Stimulated activated CD8-positive, alpha-beta memory T cell treated with anti-CD3 and anti-CD28 coated beads, Interleukin-4, amount 100 ng/mL, for 1 hour (primary cell): ENCODE measurements at places on chromosomes 2 and 18.

GRCh38 chr18:54999016-54999415 lies 39.8 kb upstream of the CCDC68 start:
- no peak for DNase-seq

DNA sequence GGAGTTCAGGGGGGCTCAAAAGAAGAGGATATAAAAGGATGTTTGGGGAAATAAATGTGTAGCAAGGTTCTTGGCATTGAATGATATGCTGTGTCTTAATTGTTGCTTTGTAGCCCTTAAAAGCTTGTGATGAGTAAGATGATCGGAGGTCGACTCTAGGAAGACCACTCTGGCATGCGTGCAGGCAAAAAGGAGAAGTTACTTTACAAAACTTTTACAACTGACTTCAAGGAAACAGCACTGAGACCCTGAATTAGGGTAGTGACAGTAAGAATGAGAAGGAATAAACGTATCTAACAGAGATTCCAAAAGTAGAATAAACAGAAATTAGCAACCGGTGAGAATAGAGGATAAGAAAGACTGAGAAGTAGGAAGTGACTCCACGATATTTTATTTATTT lies 228.7 kb upstream of the TANK start:
- no peak for DNase-seq

GRCh38 chr2:187529977-187530721 lies 24.1 kb downstream of the TFPI start:
- no peak for DNase-seq

- DNase-seq, result no peak
Measured at GRCh38 chr2:100603414-100603813, 40.6 kb downstream of the PDCL3 start.

DNA sequence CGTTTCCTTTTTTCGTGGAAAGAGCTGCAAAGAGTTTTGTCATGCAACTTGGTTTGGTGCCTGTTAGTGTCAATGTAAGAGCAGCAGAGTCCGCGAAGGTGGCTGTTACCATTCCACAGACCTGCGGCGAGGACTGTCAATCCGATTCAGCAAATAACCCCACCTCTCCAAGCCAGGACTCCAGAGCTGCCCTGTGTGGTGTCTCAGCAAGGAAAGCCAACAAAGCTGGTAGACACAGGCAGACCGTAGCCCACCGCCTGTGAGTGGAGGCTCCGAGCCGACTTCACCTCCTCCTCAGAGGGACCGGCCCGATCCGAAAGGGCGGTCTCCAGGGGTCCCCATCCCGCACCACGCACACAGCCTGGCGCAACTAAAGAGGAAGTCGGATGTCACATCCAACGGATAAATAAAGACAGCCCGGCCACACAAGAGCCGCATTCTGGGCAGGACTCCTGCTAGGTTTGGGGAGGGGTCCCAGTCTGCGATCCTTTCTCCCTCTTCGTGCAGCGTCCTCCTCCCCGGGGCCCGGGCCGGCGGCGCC lies 819 bp downstream of the ANKRD44 start:
- DNase-seq, result peak; percentile 39

DNA sequence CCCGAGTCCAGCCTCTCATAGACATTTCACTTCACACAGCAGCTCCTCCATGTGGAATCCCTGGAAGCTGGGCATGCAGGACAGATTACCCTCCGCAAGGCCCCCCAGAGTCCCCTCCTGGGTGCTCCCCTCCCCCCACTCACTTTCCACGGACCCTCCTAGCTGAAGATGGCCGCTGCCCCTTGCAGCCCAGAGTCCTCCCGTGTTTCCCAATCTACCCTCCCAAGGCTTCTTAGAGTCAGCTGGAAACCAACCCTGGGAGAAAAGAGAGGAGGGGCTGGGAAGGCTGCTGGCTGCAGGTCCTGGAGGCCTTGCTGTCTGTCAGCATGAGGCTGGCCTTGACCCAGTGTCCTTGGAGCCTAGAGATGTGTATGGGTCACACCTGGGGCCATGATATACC lies 49.0 kb upstream of the HAAO start:
- DNase-seq, result no peak

GRCh38 chr18:76948345-76948744 lies 126.0 kb downstream of the ZNF236 start:
- DNase-seq, result no peak

DNA sequence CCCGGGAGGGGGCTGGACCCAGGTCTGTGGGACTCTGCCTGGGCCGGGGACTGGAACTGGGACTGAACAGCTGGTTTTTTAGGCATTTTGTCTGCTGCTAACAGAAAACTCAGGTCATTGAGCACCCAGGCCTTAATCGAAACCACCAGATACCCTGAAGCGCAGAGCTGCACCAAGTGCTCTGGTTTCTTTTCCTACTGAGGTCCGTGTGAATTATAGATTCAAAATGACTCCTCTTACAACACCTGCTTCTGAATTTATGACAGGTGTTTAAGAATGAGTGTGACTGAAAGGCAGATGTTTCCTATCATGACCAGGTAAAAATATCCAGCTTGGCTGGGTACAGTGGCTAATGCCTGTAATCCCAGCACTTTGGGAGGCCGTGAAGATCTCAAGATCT lies 47.8 kb downstream of the TRAPPC12 start:
- DNase-seq, result no peak

- DNase-seq, result no peak
Measured at GRCh38 chr2:202941771-202942170, 29.7 kb downstream of the CARF start.

DNA sequence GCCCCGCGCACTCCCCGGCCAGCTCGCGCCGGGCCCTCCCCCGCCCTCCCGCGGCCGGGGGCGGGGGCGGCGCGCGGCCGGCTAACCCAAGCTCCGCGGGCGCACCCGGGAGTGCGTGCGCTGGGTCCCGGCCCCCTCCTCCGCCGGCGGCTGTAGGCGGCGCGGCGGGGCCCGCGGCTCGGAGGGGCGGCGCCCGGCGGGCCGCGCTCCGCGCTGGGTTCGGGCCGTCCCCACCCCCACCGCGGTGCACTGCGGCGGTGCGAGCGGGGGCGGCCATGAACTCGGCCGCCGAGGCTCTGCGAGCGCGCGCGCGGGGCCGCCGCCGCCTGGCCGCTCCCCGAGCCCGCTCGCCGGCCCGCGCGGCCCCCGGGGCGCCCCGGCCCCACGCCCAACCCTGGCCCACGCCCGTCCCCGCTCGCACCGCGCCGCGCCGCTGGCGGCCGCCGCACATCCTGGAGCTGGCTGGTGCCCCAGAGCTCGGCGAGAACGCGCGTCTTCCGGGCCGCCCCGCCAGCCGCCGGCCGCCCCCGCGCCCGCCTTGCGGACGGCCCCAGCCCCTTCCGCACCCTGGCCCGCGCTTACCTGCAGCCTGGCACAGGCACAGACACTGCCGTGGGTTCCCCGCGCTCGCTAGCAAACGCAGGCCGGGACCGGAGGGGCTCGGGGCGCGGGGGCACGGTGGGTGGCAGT lies at the start of gene ZBTB14:
Gene ZBTB14, minus strand, starts transcription at position 496 of the 690 bp plus-strand sequence. CDS start 2,480 bp downstream, outside the sequence.
- peak; percentile 33 for DNase-seq

GRCh38 chr2:89848114-89848513 lies 1156.6 kb downstream of the RPIA start:
- DNase-seq, result no peak

DNA sequence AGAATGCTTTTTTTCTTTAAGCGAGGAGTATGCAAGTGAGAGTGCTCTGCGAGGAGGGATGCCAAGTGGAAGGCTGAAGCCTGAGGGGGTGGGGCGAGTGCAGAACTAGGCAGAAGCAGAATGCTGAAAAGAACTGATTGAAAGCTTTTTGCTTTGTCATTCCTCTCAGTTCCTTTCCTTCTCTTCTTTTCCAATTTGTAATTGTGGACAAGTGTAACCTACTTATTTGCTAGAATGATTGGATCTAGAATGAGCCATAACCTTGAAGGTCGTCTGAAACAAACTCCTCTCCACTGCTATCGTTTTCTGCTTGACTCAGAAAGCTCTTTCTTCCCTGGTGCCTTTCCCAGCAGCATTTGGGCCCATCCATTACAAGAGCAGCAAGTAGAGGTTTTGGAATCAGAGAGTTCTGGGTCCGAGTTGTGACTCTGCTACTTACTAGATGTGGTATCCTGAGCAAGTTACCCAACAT lies 115.3 kb downstream of the METTL8 start:
- no peak for DNase-seq

- DNase-seq, result no peak
Measured at GRCh38 chr2:21633911-21634310, 510.1 kb downstream of the TDRD15 start.

DNA sequence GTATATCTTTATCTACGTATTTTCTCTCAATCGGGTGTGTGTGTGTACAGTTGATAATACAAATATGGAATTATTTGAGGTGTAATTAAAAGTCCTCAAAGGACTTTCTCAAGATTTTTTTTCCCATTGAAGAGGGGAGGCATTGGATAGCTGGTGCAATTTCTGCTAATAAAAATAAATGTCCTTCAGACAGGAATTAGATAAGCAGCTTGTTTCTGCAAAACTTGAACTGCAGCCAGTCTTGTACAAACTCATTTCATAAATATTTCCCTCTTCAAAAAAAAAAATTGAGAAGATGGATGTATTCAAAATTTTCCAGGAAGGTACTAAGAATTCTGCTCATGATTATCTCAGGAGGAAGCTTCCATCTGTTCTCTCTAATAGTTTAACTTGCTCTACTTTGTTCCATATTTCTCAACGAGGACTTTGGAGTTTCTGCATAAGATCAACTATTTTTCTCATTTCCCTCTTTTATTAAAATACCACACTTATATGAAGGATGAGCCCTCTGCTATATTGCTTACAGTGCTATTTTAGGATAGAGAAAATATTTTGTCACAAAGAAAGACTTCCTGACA lies 33.0 kb upstream of the GLS start:
- no peak for DNase-seq

GRCh38 chr2:134676960-134677359 lies 41.8 kb downstream of the TMEM163 start:
- DNase-seq, result no peak

- no peak for DNase-seq
Measured at GRCh38 chr2:205141381-205141780, 540.9 kb upstream of the NRP2 start.

- DNase-seq, result no peak
Measured at GRCh38 chr2:85971366-85971765, 82.6 kb upstream of the ST3GAL5 start.

DNA sequence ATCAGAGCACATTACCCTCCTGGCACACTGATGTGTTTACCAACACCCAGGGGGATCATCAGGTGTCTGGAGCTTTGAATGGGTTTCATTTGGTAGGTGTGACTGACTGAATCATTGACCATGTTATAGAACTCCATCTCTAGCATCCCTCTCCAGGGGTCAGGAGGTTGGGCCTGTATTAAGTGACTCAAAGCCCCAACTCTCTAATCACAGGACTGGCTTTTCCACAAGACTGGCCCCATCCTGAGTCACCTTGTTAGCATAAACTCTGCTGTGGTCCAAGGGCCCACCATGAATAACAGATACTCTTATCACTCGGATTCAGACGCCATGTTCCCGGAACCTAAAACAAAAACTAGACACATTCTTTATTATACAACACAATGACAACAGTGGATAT lies 125.9 kb upstream of the NDUFV2 start:
- DNase-seq, result no peak

DNA sequence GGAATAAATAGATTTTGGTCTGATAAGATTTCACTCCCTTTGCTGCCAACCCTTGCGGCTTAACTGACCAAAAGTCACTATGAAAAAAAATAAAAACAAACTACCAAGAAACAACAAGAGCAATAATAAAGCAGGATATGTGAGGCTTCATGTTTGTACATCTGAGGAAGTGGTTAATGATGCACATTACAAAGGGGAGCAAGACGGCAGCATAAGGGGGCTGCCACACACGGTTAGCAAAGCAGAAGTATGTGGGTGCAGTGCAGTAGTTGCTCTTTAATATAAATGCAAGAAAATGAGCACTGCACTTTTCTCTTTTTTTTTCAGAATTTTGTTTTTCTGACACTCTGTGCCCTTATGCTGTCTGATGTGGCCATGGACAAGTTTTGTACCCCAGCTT lies 377.1 kb upstream of the CNTNAP5 start:
- no peak for DNase-seq

- DNase-seq, result no peak
Measured at GRCh38 chr2:7061450-7061789, 144.2 kb downstream of the RNF144A start.

DNA sequence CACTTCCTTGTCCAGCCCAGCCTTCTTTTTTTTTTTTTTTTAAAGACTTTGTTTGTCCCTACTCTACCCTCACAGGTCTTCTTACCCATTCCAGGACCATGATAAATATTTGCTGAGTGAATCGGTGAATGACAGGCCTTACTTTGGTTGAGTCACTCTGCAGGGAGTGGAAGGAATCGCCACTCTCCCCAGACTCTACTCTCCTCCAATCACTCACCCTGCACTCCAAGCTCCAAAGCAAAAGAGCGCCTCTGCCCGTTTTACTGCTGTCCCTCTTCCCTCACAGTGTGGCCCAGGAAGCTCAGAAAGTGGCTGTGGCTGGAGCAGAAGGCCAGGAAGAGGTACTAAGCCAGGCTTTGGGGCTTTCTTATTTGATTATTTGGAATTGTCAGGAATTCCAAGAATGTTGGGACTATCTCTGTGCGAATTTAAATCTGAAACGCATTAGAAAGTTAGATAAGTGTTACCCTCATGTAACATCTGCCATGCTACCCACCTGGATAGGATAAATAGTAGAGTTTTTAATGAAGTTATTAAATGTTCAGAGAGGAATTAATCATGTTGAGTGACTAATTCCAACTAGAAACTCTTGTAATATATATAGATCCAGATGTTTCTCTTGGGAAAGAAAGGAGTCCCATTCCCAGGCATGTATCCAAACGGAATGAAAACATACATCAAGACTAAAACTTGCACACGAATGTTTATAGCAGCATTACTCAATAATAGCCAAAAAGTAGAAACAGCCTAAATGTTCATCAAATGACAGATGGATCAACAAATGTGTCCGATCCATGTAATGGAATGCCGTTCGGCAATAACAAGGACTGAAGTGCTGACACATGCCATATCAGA lies 43.0 kb upstream of the CHMP1B start:
- no peak for DNase-seq

DNA sequence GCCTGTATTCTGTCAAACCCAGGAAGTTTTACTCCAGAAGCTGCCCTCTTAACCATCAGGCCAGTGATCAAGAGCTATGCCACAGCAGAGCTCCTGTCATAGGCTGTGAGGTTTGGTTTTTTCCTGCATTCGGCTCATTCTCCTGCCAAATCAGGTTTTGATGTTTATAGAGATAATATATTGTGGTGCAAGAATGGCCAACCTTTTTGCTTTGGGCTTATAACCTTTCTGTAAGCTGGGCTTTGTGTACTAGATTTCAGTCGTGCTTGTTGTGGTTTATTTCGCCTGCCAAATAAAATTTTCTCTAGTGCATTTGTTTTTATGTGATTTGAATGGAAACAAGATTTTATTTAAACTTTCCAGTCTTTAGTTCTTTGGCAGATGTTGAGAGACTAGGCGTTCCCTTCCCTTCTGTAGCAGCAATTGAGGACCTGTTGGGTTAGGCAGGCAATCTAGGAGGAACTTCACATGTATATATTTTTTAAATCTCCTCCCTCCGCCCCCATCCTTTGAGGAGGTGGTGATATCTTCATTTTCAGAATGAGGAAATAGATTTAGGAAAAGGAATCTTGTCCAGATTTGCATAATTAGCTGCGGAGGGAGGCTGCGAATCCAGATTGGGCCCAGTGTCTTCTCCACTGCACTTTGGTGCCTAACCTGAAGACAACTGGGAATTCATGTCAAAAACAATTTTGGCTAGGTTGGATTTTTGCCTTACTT lies 2.6 kb downstream of the KDM3A start:
- DNase-seq, result no peak

- peak; percentile 86 for DNase-seq
Measured at GRCh38 chr2:240565333-240566202, 2.7 kb upstream of the RNPEPL1 start.
